NCI-H187 treated with DMSO at 0.1 percent for 48 hours (cell line): ENCODE measurements at places on chromosomes 3 and 15.

DNA sequence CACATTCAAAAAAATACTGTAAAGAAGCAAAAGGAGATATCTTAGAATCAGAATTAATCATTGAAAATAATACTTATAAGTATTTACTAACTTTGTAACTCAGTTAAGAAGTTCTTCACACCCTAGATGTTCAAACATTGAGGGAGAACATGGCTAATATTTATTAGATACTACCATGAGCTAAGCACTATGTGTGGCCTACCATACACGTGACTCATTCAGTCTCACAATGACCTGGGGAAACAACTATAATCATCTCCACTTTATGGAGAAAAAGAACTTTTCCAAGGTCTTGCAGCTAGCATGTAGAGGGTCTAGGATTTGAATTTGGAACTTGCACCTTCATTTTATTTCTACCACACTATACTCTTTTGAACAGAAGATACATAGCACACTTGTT is 361.9 kb upstream of the CFAP20DC start:
- no peak for DNase-seq

- DNase-seq, result no peak
Measured at GRCh38 chr3:113185194-113185835, 26.0 kb upstream of the BOC start.

GRCh38 chr3:160981217-160981938 is 123.8 kb downstream of the B3GALNT1 start:
- DNase-seq, result no peak

GRCh38 chr3:16362770-16363169 is 97.8 kb downstream of the OXNAD1 start:
- DNase-seq, result no peak

- no peak for DNase-seq
Measured at GRCh38 chr3:43162230-43163084, 56.6 kb upstream of the POMGNT2 start.
